ENCODE measurements at places on chromosomes 7 and 10.

GRCh38 chr7:106153891-106154449 is 41.9 kb upstream of the SYPL1 start:
- DNase-seq: peak; percentile 84

DNA sequence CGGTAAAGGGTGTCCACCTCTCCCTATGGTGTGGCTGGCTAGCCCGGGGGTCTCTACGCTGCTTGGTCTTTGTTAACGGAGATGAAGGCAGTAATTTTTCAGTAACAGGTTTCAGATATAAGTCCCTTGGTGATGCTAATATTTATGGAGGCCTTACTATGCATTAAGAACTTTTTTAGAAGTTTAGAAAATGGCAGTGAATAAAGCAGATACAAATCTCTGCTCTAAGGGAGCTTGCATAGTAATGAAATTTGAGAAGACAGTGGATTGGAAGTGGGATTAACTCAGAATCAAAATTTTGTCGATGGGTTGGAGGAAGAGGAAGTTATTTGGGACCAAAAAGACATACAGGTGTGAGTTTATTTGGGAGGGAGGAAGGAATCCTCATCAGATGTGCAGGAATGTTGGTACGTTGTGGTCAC is 445 bp downstream of the SSBP1 start:
- DNase-seq: no peak

GRCh38 chr7:39589323-39590111 is 23.3 kb downstream of the YAE1 start:
- DNase-seq: peak; percentile 87

GRCh38 chr10:15871823-15872222 is 11.5 kb upstream of the MINDY3 start:
- DNase-seq: no peak

DNA sequence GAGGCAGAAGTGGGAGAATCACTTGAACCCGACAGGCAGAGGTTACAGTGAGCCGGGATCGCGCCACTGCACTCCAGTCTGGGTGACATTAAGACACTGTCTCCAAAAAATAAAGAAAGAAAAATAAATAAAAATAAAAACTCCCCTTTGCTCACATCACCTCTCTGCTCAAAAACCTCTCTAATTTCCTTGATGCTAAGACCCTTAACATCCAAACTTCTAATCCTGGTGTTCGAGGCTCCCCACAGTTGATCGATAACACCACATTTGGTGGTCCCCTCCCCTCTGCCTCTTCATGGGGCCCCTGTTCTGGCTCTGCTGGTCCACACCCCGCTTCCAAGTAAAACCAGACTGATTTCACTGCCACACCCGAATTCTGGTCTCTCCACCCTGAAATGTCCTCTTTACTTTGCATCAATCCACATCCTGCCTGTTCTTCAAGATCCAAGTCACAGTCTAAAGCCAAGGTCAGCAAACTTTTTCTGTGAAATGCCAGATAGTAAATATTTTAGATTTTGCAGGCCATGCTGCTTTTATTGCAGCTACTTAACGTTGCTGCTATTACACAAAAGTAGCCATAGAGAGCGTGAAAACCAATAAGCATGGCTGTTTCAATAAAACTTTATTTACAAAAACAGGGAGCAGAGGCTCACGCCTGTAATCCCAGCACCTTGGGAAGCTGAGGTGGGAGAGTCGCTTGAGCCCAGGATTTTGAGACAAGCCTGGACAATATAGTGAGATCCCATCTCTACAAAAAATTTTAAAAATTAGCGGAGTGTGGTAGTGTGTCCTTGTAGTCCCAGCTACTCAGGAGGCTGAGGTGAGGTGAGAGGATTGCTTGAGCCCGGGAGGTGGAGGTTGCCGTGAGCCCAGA is 11.8 kb downstream of the MOSPD3 start:
- no peak for DNase-seq

DNA sequence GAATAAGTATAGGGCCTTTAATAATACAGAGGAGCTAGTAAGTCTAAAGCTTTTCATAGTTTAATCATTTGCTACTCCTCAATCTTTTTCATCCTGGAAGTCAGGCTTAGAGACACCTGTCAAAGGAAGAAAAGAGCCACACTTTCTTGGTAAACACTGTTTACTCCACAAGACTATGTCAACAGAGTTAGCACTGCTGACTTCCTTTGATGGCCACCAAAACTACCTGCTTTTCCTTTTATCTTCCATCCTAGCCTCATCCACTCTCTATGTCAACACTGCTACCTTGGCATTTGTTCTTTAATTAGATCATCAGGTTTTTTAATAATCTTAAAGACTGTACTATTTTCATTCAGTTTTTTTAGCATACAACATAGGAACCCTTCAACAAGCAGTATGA is 106.2 kb downstream of the ELAPOR2 start:
- DNase-seq: no peak

DNA sequence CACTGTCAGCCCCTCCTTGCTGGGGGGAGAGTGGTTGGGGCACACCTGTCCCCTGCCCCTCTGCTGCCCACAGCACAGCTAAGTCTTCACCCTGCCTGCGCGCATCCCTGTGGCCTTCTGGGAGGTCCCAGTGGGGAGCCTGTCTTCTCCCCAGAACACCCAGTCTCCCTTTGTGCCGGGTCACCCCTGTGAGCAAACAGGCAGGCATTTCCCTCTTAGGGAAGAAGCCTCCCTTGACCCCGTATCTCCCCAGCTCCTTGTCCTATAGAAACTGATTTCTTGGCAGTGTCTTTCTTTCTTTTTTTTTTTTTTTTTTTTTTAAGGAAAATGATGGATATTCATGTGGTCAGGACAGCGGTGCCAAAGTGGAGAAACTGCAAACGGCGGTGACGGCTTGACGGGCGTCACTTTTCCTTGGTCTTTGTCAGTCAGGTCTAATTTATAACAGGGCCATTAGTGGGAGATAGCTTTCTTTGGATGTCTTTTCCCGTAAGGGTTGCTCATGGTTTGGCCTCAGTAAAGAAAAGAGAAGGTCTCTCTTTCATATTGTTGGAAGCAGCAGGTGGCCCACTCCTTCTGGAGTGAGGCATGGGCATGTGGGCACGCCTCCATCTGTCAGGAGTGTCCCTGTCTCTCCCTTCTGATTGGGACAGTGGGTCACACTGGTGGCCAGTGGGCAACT is 115.3 kb downstream of the NKX6-2 start:
- no peak for DNase-seq

- no peak for DNase-seq
These were observed 96.5 kb downstream of the ZMIZ1 start for GRCh38 chr10:79165070-79165778.

GRCh38 chr10:110774069-110775019 is 97.4 kb upstream of the PDCD4 start:
- no peak for DNase-seq

DNA sequence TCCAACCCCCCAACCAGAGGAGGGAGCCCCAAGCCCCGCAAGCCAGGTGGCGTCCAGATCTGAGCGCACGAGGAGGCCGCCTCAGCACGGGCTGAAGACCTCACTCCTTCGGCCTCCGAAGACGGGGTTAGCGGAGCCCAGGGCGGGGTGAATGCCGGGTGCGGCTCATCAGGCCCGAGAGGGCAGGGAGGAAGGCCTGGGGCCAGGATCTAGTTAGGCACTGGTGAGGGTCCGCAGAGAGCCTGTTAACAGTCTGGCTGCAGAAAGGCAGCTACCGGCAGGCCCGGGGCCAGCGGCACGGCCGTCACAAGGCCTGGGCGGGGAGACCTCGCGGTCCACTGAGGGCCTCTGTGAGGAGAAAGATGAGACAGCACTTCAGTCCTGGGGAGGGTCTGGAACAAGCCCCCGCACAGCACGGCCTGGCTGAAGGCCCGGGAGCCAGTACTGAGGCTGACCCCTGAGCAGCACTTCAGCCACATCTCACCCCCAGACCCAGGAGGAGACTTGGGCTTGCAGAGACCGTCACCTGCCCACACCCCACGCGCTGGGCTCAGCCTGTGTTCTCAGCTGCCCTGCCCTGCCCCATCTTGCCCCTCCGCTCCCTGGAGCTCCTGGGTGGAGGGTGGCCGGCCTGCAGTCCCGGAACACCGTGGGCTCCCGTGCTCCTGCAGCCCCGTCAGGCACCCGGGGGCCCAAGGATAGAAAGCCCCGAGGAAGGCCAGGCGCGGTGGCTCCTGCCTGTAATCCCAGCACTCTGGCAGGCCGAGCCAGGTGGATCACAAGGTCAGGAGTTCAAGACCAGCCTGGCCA is 193.2 kb downstream of the ELFN1 start:
- no peak for DNase-seq
